G401 (cell line): ENCODE measurements at places on chromosomes 11 and 22.

GRCh38 chr11:95919514-95919913 lies 4.4 kb downstream of the MTMR2 start:
- peak; percentile 35 for DNase-seq

DNA sequence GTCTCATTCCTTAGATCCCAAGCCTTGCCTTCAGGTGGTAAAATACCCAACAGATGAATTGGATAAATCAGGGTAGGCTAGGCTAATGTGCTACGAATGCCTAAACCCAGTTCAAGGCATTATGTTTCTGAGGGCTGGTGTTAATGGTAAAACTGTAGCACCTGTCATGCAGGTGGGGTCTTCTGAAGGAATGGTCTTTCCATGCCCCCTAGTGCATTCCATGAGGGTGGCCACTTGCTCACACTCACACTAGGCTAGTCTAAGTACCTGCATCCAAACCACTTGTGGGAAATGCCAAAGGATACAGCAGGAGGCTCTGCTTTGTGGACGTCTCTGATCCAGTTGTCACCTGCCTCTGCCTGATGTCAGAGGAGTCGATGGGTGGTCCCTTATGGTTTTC lies 24.2 kb upstream of the UCP3 start:
- DNase-seq, result no peak

GRCh38 chr22:31911565-31912406 lies 32.5 kb upstream of the YWHAH start:
- DNase-seq, result no peak

DNA sequence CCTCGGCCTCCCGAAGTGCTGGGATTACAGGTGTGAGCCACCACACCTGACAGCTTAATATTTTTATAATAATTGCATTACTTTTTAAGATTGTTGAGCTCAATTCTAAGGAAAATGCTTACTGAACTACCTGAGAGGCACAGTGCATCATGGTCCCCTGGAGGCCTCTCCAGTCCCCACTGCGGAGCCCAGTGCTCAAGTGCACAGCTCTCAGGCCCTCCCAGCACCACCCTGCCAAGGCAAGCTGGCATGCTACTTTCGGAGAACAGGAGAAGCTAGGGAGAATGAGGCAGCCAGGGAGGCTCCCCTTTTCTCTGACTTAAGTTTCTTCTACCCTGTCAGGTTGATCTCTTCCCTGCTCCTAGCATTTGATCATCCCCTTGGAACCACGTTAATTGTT lies 64.2 kb upstream of the CECR2 start:
- DNase-seq, result no peak

DNA sequence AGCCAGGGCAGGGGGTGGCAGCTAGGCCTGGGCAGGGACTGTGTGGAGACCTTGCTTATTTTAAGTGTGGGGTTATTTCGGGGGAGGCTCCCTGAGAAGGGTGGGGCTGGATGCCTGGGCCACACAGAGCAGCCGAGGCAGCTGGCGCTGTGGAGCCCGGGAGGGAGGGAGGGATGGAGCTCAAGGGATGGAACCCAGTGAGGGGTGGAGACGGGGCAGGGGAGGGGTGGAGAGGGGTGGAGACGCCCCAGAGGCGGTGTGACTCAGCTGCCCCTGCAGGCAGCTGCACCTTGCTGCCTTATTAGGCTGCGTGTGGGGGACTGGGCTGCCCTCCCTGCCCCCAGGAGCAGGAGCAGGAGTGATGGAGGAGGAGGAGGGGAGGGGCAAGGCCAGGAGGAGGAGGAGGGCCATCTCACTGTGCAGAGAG lies 9.8 kb upstream of the TSSC4 start:
- no peak for DNase-seq

- DNase-seq, result no peak
Measured at GRCh38 chr22:44180706-44181032, at the start of gene PARVG. PARVG (plus strand) TSS chr22:44180925; CDS start chr22:44183330, 2,405 bp downstream.

GRCh38 chr11:30893318-30893717 lies 307.2 kb upstream of the MPPED2 start:
- DNase-seq, result no peak

DNA sequence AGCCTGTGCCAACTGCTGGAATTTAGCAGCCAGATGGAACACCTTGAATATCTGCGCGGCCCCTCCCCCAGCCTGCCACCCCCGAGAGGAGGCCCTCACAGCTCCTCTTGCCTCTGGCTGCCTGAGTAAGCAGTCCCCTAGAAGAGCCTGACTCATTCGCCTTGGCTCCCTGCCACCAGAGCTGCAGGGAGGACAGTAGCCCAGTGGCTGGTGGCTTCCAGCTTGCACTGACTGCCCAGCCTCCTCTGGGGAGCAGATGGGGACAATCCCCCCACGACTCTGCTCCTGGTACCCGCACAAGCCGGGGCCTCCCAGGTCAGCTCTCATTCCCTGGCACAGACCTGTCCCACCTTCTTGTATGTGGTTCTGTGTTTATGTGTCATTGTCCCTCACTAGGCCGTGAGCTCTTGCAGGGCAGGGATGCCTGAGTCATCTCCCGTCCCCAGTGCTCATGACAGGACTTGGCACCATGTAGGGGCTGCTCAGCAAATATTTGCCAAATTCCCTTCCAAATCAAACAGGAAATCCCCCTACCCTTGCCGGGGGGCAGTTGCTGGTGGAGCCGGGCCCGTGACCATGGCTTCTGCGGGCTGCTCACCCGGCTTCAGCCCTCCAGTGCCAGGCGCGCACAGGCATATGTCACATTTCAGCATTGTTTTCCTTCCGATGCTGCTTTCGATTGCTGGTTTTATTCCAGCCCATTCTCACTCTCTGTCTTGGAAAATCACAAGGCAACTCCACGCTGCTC lies 43.6 kb downstream of the CACNG2 start:
- DNase-seq, result peak; percentile 91

- DNase-seq, result peak; percentile 8
Measured at GRCh38 chr11:112453601-112454577, 193.2 kb upstream of the PLET1 start.

- DNase-seq, result no peak
Measured at GRCh38 chr11:46857666-46858065, 11.6 kb upstream of the CKAP5 start.

GRCh38 chr11:115941481-115941993 lies 437.3 kb upstream of the CADM1 start:
- DNase-seq, result no peak

DNA sequence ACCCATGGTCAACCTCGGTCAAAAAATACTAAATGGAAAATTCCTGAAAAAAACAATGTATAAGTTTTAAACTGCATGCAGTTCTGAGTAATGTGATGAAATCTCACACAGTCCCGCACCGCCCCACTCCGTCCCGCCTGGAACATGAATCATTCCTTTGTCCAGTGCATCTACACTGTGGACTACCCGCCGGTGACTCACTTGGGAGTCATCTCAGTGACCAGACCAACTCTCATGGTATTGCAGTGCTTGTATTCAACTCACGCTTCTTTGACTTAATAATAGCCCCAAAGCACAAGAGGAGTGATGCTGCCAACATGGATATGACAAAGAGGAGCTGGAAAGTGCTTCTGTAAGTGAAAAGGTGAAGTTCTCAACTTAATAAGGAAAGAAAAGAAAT lies 48.8 kb downstream of the ARHGAP32 start:
- no peak for DNase-seq

DNA sequence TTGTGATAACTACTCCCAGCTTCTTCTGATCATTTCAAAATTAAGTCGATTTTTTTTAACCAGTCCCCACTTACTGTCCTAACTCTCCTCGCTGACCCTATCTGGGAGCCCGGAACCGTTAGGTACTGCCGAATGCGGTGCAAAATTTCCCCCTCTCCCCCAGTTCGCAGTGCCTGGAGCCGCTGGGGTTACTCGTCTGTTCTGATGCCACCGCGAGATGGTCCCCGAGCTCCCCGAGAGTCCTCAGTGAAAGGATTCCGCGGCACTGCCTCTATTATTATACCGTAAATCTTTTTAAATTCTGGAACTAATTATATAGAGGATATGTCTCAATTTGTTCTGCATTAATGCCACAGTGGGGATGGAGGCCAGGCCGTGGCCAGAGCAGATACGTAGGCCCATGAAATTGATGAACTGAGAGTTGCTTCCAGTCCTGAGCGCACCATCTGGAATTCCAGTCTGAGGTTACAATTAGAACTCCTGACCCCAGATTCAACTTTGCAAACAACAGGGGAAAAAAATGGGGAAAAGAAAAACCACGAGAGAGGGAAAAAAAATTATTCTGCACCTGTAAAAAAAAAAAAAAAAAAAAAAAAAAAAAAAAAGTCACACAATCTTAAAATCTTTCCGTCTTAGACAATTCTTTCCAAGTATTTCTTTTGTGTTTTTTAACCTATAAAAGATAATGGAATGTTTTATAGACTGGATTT lies 4.3 kb upstream of the WT1 start:
- DNase-seq, result no peak

DNA sequence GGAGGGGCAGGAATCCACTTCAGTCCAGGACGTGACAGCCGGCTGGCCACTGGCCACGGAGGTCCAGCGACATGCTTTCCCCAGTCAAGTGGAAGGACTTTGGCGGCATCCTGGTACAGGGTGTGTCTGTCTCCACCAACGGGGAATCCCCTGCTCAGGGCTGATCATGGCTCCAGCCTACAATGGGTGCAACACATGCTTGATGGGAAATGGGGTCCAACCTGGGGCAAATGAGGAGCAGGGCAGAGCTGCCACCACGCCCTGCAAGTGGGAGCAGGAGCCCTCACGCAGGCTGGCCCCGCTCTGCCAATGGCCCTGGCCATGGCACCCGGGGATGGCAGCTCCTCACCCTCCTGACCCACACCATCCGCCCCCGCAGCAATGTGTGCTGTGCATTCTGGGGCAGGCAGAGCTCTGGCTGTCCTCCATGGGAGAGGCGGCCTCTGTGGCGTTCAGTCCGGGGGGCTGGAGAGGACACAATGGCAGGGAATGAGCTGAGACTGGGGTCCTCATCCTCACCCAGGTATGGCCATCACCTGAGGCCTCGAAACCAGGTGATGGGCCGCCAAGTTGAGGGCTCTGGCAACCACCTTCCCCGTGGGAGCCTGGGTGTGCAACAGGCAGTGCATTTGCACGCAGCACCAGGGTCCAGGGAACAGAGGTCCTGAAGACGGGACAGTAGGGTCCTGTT lies 5.8 kb upstream of the SEPTIN5 start:
- DNase-seq, result no peak

DNA sequence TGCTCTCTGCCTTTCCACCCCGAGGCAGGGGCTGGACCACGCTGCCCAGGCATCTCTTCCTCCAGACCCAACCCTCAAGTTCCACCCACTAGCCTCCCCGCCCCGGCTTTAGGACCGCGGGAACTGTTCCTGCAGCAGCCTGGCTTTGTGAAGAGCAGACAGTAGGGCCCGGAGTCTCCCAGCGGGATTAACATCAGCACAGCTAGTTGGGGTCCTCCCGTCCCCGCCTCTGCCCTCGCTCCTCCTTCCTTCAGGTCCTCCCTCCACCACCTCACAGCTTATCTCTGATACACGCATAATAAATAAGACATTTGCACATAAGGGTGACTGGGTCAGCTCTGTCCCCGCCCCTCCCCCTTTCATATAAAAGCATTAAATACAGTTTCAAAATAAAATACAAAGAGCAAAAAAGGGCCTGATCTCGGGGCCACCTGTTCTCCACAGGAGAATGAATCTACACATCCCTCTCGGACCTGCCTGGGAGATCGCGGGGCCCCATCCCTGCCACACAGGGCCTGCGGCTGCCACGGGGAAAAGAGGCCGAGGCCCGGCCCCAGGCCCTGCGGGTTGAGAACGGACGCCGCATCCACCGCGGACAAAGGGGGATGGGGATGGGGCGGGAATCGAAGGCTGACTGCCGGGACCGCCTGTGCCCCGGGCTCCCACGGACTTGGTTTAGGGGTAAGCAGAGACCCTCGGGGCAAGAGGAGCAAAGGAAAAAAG lies 6.5 kb downstream of the ZFTA start:
- no peak for DNase-seq

GRCh38 chr11:1690167-1691025 lies 6.6 kb upstream of the KRTAP5-6 start:
- no peak for DNase-seq

- no peak for DNase-seq
Measured at GRCh38 chr11:81960443-81960842, 773.2 kb downstream of the FAM181B start.

DNA sequence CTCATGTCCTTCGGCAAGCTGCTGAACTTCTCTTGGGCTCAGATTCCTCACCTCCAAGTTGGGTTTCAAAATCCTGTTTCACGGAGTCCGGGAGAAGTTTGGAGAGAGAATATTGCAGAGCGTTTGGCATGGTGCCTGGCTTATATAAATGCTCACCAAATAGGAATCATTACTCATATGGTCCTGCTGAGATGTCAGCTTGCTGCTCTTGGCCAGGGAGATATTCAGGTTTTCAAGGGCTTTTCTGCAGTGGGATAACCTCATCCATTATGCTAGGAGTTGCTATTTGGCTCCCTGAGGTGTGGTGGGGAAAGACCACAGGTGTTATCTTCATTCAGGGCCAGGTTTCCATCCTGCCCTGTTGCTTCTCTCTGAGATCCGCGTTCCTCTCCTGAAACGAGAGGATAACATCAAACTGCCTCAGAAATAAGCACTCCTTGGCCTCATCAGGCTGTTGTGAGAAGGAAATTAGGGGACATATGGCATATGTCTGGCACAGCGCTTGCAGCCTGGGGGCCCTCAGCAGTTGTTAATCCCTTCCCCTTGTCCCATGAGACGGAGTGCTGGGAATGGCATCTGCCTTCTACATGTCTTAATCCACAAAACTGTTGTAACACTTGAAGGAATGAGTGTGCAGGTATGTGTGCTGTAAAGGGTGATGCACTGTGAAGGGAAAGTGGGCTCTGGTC lies 29.9 kb upstream of the ACER3 start:
- peak; percentile 96 for DNase-seq

- DNase-seq, result no peak
Measured at GRCh38 chr11:92846491-92847125, 122.8 kb upstream of the MTNR1B start.

DNA sequence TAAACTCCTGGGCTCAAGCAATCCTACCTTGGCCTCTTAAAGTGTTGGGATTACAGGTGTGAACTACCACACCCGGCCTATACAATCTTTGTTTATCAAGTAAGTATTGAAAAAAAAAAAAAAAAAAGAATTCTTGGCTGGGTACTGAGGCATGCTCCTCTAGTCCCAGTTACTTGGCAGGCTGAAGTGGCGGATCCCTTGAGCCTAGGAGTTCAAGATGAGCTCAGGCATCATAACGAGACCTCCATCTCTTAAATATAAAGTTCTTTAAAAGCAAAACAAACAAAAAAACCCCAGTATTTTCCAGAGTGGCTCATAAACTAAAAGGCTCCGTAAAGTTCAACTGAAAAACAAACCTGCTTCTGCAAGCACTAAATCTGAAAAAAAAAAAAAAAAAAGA lies 50.3 kb upstream of the GAB2 start:
- DNase-seq, result no peak
